ENCODE measurements at places on chromosomes 16 and 17.

DNA sequence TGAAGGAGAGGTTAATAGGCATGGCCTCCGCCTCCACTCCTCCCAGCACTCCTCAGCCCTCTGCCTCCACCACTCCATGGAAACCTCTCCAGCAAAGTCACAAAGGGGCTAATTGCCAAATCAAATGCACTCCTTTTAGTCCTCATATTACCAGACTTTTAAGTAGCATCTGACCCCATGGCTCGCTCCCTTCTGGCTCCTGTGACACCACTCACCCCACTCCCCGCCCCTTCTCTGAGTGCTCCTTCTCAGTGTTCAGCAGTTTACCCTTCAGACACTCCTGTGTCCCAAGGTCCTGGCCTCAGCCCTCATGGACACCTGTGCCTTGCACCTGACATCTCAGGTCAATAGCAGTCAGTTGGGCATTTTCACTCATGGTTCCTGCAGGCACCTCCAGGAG is 243.5 kb upstream of the CCL2 start:
- DNase-seq, result no peak

DNA sequence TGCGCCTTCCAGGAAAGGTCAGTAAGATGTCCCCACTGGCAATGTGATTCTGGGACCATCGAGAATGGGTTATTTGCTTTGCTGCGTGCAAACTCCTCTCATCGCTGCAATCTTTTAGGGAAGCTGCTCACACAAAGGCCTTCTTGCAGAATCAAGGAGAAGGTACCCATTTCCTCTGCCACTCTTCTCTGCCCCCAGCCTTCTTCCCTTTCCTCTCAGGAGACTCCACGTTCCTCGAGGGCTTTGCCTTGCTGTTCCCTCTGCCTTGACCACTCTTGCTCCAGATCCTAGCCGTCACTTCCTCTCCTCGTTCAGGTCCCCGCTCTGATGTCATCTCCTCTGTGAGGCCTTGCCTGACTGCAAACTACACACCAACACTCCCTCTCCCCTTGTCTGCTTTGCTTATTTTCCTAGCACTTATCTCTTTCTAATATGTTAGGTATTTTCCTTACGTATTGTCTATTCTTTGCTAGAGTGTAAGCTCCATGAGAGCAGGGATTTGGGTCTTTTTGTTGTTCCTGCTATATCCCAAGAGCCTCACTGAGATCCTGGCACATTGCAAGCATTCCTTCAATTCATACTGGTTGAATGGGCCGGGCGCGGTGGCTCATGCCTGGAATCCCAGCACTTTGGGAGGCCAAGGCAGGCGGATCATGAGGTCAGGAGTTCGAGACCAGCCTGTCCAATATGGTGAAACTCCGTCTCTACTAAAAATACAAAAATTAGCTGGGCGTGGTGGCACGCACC is 5.3 kb upstream of the CRK start:
- DNase-seq, result peak; percentile 80

DNA sequence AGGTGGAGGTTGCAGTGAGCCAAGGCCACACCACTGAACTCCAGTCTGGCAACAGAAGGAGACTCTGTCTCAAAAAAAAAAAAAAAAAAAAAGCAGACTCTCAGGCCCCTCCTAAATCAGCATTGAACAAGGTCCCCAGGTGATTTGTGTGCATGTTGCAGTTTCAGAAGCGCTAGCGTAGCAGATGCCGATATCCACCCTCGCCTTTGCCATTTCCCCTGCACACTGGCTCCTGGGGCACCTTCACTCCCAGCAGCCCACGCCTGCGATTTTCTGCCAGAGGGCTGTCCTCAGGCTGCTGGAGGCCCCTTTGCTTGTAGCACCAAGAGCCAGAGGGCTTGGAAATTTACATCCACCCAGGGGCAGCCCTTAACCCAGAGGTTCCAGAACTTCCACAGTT is 95.6 kb downstream of the WSCD1 start:
- no peak for DNase-seq

DNA sequence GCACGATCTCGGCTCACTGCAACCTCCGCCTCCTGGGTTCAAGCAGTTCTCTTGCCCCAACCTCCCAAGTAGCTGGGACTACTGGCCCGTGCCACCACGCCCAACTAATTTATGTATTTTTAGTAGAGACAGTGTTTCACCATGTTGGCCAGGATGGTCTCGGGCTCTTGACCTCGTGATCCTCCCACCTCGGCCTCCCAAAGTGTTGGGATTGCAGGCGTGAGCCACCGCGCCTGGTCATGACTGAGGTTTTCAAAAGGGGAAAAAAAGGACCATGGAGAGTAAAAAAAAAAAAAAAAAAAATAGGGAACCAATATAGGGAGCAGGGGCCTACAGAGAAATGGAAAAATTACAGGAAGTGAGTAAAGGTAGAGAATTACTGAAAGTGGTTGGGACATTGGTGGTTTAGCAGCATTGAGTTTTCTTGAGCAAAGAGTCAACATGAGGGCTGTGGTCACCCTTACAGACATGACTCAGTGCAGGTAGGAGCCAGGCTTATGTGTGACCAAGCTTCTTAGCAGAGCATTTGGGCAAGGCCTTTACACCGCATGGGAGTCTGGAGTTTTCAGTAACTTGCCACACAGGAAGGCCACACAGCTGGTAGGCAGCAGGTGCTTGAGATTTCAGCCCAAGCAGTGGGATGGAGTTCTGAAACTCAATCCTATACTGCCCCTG is 447.3 kb downstream of the HS3ST3B1 start:
- DNase-seq, result peak; percentile 57

DNA sequence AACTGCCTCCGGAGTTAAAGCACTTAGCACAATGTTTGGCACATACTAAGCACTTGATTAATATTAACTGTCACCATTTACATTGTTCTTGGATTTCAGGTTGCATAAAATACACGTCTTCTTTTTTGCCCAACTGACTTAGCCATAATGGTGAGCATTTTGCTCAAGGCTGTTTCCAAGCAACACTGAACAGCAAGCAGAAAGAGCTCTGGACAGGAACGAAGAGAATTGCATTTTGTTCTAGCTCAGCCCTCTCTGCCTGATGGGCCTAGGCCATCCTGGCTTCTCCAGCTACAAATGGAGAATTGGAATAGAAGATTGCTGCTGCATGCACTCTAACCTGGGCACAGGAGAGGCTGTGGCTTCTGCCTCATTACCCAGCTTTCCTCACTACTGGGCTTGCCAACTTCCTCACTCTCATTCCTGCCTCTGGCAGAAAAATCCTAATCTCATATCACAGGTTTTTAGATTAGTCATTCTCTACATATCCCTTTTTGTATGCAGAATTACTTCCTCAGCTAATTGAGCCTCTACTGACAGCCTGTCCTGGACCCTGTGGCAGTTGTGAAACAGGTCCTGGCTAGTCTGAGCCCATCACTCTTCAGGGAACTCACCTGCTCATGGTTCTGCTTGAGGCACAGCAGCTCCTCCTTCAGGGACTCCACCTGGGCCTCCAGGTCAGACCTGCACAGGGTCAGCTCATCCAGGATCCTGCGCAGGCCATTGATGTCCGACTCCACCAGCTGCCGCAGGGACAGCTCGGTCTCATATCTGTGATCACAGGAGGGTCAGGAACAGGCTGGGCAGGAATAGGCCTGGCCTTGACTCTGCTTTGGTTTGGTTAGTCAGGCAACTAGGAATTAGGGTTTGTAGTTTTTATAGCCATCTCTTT is 2.5 kb downstream of the KRT33A start:
- DNase-seq, result no peak

DNA sequence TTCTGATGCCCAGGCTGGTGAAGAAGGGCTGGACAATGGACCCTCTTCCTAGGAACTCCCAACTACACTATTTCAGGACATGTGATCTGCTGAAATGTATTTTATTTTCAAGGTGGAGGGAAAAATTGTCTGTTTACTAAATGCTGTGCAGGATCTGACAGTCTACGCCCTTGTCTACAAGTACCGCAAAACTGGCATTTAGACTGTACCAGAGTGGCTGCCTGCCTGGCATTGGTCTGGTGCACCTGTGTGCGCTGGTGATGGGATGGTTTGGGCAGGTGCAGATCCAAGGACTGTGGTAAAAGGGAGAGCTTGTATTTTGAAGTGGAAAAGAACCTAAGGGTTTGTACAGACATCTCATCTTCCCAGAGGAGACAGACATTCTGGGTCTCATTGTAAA is 79.7 kb downstream of the AIPL1 start:
- no peak for DNase-seq

- DNase-seq, result no peak
Observed at GRCh38 chr16:88844419-88845036, 12.2 kb downstream of the GALNS start.

- DNase-seq, result no peak
Observed at GRCh38 chr17:43528319-43528987, 17.7 kb downstream of the ETV4 start.

GRCh38 chr16:57479205-57479975 is 6.9 kb downstream of the DOK4 start:
- no peak for DNase-seq

- DNase-seq, result peak; percentile 15
Observed at GRCh38 chr17:2776589-2777241, 19.5 kb upstream of the RAP1GAP2 start.

DNA sequence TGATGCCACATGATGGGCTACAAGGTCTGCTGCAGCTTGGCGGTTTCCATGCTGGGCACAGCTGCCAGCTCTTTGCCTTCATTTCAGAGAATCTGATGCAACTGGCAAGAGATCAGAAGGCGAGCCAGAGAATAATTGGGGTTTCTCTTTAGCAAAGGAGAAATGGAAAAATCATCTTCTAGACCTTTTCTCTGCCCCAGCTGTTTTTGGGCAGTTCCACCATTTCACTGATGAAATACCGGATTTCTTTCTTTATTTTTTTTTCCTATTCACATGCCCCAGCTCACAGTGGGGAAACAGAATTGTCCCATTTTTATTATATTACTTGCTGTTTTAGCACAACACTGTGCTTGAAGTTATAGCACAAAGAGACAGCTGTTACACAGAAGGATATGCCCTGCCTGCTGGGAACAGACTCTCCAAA is 439.3 kb upstream of the GOT2 start:
- no peak for DNase-seq

GRCh38 chr16:17084130-17084529 is 386.6 kb downstream of the XYLT1 start:
- no peak for DNase-seq

DNA sequence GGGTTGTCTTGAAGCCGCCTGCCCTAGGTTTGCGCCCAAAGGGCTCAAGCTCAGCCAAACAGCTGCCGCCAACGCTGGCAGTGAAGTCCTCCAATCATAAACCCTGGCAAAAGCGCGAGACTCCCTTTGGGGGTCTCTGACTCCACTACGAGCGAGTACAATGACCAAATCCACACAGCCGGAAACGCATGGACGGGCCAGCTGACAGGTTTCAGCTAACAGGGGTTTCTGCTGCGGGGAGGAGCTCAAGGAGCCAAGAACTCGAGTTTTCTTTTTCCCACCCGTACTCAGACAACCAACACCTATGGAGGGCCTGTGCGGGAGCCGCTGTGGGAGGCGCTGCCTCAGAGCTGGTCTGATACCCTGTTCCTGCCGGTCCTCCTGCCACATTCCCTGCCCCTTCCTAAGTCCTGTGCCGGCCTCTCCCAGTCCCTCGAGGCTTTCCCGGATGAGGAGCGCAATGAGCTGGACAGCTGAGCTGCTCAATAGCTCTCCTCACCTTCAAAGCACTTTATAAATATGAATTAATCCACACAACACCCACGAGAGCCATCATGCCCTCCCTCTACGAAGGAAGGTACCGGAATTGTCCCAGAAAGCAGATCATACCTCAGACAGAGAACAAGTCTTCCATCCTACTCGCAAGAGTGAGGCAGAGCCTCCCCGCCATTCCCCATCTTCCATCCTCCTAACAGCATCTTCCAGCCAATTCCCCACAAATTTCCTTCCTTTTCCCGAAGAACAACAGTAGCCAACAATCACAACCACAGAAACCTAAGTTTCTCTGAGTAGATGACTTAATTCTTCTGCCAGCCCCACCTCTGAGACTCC is 6.1 kb downstream of the ABR start:
- DNase-seq, result no peak

- DNase-seq, result peak; percentile 29
Observed at GRCh38 chr16:77223184-77223583, 24.0 kb downstream of the SYCE1L start.

GRCh38 chr16:20323591-20324117 is 3.7 kb downstream of the GP2 start:
- no peak for DNase-seq

- DNase-seq, result no peak
Observed at GRCh38 chr17:2719861-2720260, 8.3 kb upstream of the CLUH start.

DNA sequence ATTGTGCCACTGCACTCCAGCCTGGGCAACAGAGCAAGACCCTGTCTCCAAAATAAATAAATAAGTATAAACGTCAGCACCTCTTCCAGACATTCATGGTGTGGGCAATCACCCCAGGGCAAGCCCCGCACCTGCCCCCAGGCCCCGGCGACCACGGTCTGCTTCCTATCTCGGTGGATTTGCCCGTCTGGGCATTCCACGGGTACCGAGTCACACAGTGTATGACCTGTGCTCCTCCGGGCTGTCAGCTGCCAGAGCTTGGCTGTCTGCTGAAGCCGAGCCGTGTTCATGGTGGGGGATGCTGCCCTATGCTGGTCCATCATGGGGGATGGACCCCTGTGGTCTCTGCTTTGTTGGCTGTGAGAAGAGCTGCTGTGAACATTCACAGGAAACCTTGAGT is 15.4 kb downstream of the CYBC1 start:
- DNase-seq, result no peak

Data from suppressor macrophage treated with lipopolysaccharide for 4 hours (primary cell).